ENCODE measurements at places on chromosomes 12 and 14.

GRCh38 chr12:83945871-83946270, 966.7 kb downstream of the SLC6A15 start:
- no peak for DNase-seq

GRCh38 chr14:100106250-100107112, 41.3 kb downstream of the EVL start:
- DNase-seq, result peak; percentile 73

DNA sequence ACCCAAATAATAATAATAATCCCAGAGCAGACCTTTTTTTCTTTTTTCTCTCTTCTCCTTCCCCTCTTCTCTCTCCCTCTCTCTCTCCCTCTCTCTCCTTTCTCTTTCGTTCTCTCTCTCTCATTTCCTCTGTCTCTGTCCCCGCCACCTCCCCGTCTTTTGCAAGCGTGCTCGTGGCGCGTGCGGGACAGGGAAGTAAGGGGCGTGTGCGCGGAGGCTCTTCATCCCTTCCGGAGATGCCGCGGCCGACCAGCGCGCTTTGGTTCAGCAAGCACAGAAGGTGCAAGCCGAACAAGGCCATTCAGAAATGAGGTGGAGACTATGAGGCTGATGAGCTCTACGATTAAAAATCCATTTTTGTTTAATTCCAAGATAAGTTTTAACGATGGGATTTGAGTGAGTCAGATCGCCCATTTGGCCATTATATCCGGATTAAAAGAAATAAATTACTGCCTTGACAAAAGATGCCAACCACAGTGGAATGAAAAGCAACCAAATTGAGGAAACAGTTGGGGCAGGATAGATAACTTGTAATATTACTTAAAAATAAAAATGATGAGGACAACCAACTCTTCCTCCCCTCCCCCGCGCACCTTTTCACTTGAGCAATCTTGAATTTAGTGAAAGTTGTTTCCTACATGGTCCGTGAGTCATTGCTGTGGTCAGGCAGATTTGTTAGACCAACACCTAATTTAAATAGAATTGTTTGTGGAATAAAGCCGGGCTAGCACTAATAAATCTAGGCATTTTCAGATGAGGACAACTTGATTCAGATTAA, 1.2 kb upstream of the AMIGO2 start:
- DNase-seq, result peak; percentile 49

DNA sequence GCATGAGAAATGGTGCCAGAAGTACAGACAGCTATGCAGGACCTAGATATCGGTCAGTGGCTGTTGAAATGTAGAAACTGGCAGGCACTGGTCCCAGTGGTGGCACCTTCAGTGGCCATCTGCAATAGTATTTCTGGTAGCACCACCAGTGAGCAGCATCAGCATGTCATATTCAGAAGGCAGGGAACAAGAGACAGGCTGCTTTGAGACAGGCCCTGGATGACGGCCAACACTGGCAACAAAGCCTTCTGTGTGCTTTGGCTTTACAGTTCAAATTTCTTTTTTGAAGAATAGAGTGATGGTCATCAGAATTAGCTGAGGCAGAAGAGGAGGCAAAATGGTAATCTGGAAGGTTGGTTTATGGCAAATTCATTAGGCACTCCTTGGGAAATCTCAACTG, 273.4 kb upstream of the SLC16A7 start:
- DNase-seq, result no peak

- DNase-seq, result no peak
Observed at GRCh38 chr14:87767567-87767901, 225.4 kb downstream of the GALC start.

DNA sequence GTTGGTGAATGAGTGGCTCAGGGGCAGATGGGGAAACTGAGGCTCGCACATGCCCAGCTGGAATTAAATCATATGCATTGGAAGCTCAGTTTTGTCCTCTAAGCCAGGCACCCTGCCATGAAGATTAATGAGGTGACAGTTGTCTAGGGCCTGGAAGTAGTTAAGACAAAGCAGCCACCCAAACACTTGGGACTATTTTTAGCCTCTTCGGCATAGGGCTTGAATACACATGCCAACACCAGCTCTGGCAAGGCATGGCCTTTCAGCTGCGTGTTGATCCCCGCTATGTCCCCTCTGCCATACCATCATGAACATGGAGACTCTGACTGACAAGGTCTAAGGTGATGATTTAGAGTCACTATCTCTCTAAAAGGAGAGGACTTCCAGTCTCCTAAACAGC, 250.2 kb downstream of the KSR2 start:
- no peak for DNase-seq

DNA sequence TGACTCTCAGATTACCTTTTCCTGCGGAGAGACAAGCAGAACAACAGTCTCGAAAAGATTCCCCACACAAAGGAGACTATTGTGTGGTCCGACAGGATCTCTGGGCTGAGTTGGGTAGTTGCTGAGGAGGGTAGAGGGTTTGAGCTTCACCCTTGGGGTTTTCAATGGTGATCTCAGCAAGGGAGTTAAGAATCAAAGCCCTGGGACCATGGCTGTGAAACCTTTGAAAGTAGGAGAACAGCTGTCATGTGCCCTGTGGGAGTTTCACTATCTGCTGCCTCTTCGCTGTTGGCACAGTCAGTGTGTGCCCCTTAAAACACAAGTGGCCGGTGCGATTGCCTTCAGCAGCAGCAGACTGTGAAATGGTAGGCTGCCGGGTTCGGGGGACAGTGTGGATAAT, 14.2 kb upstream of the PLEK2 start:
- no peak for DNase-seq

- DNase-seq, result no peak
Observed at GRCh38 chr14:72649603-72650227, 244.2 kb downstream of the DPF3 start.

- DNase-seq, result no peak
Observed at GRCh38 chr14:88947646-88948598, 123.5 kb downstream of the TTC8 start.

DNA sequence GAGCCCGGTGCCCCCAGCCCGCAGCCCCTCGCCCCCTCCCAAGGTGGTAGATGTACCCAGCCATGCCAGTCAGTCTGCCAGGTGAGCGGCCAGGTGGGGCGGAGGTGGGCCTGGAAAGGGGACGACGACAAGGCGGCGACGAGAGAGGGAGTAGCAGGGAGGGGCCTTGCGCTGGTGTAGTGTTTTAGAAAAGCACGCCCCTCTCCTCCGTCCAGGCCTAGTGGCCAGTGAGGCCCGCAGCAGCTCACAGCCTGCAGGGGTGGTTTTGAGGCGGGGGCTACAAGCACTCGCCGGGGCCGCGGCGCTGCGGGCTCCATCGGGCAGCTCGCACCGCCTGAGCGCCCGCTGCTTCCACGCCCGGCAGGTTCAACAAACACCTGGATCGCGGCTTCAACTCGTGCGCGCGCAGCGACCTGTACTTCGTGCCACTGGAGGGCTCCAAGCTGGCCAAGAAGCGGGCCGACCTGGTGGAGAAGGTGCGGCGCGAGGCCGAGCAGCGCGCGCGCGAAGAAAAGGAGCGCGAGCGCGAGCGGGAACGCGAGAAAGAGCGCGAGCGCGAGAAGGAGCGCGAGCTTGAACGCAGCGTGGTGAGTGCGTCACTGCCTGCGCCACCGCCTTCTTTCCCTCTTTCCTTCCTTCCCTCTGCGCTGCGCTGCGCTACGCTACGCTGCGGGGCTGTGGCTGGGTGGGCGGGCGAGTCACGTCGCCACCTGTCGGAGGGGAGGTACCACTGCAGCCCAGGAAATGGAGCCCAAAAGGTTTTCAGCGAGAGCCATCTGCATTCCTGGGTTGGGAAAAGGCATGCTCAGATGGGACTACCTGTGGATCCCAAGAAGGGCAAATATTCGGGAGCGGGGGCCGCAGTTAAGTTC, 5.9 kb upstream of the RNU7-1 start:
- peak; percentile 96 for DNase-seq

- no peak for DNase-seq
Observed at GRCh38 chr12:15664491-15664890, 124.7 kb downstream of the EPS8 start.

DNA sequence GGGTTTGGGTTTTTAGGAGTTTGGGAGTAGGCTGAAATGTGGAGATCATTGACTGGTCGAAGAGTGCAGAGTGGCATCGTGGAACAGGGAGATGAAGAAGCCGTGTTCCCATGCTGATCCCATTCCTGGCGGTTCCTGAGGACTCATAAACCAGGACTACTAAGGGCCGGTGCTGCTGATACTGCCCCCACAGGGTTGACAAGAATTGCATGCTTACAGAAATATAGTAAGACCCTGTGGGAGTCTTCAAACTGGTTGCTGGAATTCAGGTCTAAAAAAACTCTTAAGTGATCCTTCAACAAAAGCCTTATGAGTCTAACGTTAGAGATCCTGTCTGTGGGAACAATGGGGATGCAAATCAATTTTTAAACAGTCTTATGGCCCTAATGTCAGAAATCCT, 64.0 kb upstream of the ARHGAP5 start:
- no peak for DNase-seq

DNA sequence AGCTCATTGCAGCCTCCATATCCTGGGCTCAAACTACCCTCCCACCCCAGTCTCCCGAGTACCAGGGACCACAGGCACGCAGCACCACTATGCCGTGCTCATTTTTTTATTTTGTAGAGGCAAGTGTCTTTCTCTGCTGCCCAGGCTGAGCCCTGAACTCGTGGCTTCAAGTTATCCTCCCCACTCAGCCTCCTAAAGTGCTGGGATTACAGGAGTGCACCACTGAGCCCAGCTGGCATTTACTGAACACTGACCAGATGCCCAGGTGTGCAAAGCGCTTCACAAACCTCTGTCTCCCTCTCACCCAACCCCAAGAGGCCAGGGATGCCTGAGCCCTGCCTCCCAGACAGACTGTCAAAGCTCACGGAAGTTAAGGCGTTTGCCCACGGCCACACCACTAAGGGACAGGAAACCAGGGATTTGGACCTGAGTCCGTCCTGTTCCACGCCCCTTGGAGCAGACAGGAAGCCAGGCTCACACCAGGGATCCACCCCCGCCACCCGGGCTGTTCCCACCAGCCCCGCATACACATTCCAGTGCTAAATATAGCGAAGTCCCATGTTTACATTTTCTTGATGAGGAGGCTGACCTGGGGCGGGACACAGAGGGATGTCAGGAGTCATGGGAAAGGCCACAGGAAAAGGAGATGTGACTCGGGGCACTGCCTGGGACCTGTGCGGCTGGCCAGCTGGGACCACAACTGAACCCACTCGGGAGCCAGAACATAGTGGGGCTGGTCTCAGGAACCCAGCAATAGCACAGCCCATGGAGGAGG, 51.2 kb downstream of the TESC start:
- DNase-seq, result no peak

DNA sequence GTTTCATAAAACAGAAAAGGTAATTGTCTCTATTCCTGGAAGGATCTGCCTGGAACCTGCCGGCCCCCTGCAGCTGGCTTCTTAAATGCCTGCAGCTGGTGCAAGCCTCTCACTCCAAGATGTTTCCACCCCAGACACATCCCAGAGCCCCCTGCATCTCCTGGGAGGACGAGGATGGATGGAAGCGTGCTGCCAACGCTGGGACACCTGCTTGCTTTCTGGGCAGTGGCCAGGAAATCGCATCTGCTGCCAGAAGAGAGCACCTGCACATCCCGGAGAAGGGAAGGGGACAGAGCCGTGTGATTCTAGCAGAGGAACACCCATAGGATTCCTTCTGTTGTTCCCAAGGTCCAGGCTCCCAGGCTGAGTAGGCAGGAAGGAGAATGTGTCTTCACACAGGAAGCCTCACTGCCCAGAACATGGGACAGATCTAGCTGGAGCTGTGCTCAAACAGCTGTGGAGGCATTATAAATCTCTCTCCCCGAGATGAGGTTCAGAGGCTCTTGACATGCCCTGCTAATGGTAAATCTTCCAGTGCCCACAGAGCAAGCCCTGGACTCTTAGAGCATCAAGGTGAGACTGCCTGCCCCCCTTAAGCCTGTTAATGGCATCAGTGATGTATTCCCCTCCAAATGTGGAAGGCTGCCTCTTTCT, 138.8 kb upstream of the MAP1LC3B2 start:
- no peak for DNase-seq

GRCh38 chr12:126558810-126559209, 1493.6 kb downstream of the AACS start:
- no peak for DNase-seq

DNA sequence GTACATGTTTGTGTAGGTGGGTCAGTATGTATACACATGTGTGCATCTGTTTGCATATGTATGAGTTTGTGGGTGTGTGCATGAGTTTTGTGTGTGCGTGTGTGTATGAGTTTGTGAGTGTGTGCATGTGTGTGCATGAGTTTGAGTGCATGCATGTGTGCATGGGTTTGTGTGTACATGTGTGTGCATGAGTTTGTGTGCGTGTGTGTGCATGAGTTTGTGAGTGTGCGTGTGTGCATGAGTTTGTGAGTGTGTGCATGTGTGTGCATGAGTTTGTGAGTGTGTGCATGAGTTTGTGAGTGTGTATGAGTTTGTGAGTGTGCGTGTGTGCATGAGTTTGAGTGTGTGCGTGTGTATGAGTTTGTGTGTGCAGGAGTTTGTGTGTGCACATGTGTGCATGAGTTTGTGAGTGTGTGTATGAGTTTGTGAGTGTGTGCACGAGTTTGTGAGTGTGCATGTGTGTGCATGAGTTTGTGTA, 61.5 kb downstream of the FZD10 start:
- no peak for DNase-seq

GRCh38 chr12:120835304-120835612, 68.9 kb downstream of the SPPL3 start:
- DNase-seq, result no peak

DNA sequence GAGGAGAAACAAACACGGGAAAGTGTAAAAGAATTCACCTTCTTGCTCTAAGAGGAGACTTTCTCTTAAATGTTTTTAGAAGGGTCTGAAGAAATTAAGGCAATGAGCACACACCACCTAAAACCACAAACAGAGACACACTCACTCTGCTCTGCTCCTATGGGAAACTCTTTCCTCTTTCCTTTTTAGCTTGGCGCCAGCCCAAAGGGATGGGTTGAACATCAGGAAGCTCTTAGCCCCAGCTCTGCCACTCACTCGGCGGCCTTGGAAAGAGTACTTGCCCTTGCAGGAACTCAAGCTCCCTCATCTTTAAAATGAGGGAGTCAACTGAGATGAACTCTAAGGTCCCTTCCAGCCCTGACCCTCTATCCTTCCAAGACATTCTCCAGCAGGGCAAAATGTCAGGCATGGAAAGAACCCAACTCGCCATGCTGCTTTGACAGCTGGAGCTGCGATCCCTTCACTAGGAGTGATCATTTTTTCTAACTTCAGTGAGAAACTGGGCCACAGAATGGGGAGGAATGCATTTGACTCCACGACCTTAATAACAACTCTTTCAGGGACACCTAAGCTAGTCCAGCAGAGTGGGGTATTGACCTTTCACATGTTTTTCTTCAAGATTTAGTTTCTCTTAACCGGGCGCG, 980 bp upstream of the RNASE8 start:
- DNase-seq, result no peak

- DNase-seq, result no peak
Observed at GRCh38 chr14:95229749-95230148, 72.4 kb upstream of the DICER1 start.

- peak; percentile 73 for DNase-seq
Observed at GRCh38 chr14:49879646-49880204, 13.2 kb upstream of the ARF6 start.

- no peak for DNase-seq
Observed at GRCh38 chr12:101969-102878, 35.7 kb downstream of the IQSEC3 start.

DNA sequence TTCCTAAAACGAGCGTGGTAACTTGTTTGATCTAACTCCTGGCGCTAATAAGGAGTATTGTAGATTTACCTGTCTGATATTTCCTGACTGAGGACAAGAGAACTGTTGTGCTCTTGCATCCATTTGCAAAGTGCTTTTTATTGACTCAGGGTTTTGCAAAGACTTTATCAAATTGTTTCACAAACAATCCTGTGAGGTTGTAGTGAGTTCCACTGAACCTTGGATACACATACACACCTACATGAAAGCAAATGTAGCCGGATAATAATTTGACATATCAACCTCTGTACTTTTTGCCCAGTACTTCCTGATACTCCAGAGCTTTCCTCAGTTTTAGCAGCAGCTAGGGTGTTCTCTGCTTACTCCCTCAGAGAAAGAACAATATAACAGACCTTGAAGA, 6.7 kb upstream of the PTGER2 start:
- DNase-seq, result no peak

Data from CD4-positive, alpha-beta T cell treated with Interleukin-15 for 1 hour (primary cell).